ENCODE measurements at places on chromosomes 5 and 9.

GRCh38 chr9:115671236-115671962, 482.2 kb upstream of the PAPPA start:
- no peak for DNase-seq

- DNase-seq: no peak
Observed at GRCh38 chr9:115194216-115194615, 76.3 kb upstream of the TNC start.

DNA sequence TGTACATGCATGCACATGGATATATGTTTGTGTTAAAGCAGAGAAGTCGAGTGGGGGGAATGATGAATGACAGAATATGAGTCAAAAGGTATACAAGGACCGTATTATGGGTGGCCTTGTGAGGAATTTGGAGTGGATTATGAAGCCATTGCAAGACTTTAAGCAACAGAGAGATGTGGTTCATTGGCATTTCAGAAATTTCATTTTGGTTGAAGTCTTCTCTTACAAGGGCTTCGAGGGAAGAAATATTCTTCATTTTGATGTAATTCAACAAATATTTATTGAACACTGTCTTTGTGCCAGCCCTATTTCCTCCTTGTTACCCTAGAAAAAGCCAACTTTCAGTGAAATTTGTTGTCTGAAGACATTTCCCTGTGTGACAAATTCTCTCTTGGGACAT, 83.9 kb upstream of the SLCO6A1 start:
- DNase-seq: no peak

DNA sequence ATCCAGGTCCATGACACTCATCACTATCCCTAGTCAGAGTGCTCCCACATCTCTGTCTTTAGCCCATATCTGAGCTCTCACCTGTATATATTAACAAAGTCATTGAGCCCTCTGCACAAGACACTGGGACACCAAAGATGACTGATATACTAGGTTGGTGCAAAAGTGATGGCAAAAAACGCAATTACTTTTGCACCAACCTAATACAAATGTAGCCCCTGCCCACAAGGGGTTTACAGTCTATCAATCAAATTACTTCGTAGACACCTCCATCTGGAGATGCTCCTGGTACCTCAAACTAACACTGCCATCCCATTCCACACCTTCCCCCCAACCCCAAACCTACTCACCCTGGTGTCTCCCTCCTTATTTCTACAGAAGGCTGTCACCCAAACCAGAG, 194.1 kb downstream of the MCTP1 start:
- no peak for DNase-seq

DNA sequence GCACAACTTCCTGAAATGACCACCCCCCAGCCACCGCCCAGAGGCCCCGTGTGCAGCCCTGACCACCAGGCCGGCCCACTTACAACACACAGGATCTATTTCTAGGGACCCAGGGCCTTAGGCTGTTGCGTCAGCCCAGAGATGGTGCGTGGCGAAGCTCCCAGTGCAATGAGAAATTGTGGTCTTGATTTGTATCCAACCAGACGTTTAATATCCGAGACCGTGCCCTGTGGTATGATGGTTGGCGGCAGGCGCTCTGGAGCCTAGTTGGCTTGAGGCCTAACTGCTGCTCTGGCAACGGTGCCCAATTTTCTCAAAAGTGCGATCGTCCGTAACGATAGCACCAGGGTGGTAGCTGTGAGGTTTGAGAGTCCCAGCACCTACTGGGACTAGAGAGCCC, 32.6 kb upstream of the SLC6A19 start:
- DNase-seq: no peak

DNA sequence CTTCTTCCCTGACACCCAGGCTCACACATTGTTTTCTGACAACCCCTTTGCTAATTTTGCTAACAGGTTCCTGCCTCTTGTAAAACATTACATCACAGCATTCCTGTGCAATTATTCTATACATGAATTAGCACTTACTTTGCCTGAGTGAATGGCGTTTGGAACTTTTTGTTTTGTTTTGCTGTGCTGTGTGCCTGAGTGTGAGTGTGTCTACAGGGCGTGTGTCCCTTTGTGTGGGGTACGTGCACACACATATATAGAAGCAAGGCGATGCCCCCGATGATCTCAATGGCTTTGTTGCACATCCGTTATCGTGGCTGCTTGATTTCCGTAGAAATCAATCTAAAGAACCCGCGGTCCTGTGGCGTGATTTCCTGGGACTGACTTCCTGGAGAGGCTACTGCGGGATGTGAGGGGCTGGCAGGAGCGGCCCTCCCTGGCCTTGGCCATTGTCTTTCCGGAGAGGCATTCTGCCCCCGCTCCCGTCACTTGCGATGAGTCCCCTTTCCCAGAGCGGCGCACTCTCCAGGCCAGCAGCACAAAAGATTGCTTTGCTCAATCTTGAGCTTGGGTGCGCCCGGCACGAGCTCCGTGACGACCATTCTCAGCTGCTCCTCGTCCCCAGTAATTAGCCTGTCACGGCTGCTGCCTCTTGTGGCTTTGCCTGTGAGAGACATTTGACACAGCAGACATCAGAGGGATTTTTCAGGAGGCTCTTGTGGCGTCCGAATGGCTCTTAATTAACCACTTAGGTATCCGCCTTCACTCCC, 398.1 kb upstream of the IRX1 start:
- DNase-seq: no peak

GRCh38 chr9:95920017-95920416, 44.5 kb downstream of the ERCC6L2 start:
- no peak for DNase-seq

- DNase-seq: no peak
Observed at GRCh38 chr5:109830955-109831502, 141.3 kb downstream of the MAN2A1 start.

DNA sequence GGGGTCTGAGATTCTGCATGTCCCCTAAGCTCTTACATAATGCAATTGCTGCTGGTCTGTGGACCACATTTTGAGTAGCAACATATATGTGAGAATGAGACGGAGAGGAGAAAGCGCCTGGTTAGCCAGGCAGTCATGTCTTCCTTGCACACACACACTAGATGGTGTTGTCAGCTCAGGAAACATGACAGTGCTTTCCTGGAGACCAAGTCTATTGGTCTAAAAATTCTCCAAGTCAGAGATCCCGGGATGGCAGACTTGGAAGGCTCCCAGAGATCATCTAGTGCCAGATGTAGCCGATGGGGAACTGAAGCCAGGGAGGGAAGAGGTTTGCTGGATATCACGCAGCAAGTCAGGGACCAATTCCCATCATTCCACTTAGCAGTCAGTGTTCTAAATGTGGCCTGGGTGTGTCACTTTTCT, 53.4 kb downstream of the GALNT12 start:
- DNase-seq: no peak

GRCh38 chr5:165630261-165630778, 2124.9 kb downstream of the MAT2B start:
- DNase-seq: no peak

DNA sequence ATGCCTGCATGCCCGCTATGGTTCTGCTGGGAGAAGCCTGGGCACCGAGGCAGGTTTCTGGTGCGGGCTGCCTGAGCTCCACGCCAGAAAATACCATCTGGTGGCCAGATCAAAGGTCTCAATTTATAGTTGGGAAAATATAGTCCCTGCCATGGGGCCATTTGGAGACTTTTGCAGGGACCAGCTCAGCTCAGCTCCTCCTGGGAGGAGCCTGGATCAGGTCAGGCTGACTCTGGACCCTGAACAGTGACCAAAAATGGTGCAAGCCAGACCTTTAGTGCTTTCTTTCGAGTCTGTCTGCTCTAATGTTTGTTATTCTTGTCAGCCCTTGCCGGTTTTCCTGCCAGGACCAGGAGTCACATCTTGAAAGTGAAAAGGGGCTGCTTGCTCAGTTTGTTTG, 31.8 kb downstream of the HMCN2 start:
- DNase-seq: no peak

DNA sequence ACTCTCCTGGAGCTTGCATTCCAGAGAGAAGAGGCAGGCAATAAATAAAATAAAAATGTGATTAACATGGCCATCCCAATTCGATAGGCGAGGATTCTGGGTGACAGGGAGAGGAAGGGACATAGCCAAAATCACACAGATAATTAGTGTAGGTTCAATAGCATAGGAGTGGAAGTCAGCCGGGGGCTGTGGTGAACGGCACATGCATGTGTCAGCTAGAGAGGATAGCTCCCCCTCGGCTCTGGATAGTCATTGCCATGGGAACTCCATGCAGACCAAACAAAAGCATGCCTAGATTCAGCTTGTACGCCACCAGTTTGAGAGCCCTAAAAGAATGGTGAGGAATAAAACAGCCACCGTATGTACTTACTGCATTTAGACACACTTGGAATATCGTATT, 223.5 kb downstream of the GRIA1 start:
- DNase-seq: no peak

Measured in activated CD4-positive, alpha-beta T cell treated with anti-CD3 and anti-CD28 coated beads for 1 hour (primary cell).